ENCODE measurements at places on chromosomes 4 and X.

GRCh38 chr4:60034361-60034760, 1165.8 kb upstream of the ADGRL3 start:
- no peak for DNase-seq

GRCh38 chrX:109773374-109773773, 40.3 kb upstream of the ACSL4 start:
- DNase-seq: no peak

DNA sequence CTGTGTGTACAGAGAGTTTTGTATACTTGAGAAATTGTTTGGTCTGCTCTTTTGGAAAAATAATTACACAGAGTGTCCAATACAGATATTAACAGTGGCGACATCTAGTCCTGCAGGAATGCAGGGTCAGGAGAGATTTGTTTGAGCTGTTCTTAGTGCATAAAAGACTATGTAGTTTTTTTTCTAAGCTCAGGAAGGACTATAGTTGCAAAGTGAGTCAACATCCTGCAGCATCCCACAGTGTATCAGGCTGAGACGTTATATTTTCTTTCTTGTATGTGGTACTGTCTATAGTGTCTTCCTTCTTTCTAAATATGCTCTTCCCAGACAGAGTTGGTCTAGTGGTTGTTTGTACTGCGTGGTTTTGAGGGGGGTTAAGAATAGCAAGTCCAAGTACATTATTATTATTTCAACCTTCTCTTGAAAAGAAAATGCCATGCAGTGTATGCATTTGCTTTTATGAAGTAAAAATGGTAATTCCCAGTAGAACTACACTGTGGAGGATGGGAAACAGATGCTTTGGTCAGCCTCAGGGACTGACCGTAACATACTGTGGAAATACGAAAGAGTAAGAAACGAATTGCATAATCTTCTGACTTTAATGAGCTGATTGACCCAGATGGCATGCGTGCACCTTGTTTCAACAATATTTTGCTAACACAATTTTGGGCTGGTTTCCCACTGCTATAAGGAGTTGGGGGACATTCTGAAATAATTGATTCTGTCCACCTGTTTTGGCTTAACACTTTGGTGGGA, 67.4 kb downstream of the DMP1 start:
- no peak for DNase-seq

- no peak for DNase-seq
Measured at GRCh38 chr4:158190718-158191117, 17.9 kb upstream of the GASK1B start.

DNA sequence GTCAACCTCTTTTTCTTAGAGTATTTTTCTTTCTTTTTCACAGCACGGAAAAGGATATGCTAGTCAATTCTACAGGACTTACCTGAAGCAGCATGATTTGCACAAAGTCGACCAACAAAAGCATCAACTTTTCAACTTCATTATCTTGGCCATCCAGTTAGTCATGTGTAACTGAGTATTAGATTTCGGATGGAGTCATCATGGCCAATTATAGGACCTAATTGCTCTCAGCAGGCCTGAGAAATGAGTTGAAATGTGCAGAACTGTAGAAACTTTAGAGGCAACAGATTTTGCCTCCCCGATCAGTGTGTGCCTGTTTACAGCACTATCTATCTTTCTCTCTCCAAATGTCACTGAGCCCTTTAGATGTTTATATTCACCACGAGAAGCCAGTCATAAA, 41.0 kb downstream of the PCDH10 start:
- DNase-seq: no peak

GRCh38 chrX:73812256-73812655, 249.3 kb downstream of the CHIC1 start:
- no peak for DNase-seq

DNA sequence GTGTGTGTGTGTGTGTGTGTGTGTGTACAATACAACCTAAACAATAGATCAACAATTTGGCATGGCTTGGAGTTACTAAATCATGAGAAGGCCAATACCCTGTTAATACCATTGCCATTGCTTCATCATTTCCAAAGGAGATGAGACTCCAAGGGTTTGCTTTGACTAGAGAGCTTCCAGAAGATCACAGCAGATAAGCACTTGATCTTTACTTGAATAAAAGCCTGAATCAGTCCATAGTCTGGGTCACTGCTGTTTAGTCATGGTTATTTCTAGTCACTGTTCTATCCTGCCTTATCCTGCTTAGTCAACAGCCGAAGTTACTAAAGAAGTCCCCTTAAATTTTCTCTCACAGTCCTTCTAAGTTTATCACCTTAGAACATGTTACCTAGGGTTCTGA, 58.2 kb downstream of the RAB40AL start:
- DNase-seq: no peak

DNA sequence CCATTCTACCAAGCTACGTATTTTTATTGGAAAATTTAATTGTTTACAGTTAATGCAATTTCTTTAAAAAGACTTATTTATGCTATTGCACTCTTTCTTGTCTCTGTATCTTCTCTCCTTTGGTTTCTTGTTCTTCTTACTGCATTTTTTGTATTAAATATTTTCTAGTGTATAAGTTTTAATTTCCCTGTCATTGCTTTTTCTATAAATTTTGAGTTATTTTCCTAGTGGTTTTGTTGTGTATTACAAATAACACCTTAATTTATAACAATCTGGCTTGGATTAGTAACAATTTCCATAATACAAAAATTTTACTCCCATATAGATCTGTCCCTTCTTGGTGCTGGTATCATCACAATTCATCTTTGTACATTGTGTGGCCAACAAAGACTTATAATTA, 303.5 kb upstream of the SPOCK3 start:
- no peak for DNase-seq

GRCh38 chrX:47456080-47456479, 26.9 kb downstream of the ZNF41 start:
- DNase-seq: no peak

- DNase-seq: no peak
Measured at GRCh38 chr4:184977747-184978146, 40.5 kb upstream of the HELT start.

GRCh38 chr4:146342600-146343192, 128.4 kb downstream of the REELD1 start:
- DNase-seq: no peak

DNA sequence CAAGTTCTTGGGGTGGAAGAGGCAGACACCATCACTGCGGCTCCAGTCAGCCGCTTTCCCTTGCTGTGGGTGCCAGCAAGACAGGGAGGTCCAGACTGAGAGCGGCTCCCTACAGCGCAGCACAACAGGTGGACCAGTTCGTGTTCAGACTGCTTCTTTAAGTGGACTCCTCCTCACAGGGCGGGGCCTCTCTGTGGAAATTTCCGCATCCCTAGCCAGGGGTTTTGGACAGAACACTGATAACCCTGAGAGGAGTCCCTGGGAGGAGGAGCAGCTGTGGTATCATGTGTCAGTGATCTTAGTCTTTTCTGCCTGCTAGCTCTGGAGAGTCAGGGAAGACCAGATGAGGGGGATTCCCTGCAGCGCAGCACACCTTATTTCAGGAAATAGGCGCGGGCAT, 48.5 kb downstream of the MAGEC2 start:
- DNase-seq: no peak

GRCh38 chr4:27215220-27215826, 354.7 kb downstream of the STIM2 start:
- no peak for DNase-seq

DNA sequence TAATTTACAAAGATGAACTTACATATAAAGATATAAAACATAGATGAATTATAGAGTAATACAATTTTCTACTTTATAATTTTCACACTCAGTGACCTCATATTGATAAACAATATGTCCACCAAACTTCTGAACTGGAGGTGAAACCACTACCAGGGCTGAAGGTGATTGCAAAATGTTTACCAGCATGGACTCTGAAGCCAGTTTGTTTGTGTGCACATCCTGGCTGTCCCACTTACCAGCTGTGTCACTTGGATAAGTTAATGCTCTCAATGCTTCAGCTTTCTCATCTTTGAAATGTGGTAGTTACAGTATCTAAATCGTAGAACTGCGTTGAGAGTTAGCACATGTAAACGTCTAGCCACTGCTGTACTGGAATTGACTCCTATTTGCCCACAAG, 392.6 kb downstream of the HNRNPD start:
- no peak for DNase-seq

DNA sequence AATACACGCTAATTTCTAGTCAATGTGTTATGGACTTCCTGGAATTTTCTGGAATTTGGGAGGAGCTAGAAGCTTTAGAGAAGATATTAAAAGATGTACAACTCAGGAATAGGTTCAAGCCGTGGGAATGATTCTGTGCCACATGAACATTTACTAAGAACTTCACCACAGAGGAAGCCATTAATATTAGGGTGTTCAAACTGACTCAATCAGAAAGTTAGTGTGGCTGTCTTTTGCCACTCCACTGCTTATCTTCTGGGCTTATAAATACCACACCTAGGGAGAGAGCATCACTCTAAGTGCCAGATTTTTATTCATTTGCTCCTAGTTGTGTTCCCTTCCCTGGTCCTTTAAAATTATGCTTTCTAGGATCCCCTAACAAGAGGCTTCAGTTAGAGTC, 409.8 kb downstream of the KCTD8 start:
- DNase-seq: no peak

GRCh38 chr4:19492606-19493005, 759.1 kb upstream of the SLIT2 start:
- no peak for DNase-seq

DNA sequence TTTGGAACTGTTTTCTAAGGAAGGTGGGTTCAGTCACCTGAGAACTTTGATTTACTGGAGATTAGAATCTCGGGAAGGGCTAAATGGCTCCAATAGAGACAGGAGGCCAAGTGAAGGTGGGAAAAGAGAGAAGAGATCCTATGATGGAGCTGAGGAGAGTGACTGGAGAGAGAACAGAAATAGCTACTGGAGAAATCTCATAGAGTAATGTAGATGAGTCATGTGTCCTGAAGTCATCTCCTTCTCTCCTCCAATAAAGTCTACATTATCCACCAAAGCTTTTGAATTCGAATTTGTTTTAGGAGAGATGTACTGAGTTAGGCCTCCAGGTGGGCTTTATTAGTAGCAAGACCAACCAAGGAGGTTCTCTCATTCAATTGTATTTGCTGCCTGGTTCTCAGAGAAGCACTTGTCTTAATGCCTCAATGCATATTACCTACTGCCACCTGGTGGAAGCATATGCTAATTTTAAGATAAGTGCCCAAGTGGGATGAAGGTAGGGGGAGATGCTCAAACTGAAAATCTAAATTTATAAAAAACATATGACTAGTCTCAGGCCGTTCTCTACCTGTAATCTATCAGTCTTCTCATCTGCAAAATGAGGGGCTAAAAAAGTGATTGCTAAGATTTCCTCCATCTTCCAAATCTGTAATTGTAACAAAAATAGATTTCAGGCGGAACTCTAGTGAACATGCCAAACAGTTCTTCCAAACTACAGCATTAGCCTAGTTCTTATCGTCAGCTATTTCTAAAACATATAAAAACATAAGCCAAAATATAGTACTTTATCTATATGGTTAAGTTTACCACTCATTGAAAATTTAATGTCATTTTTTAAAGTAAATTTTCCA, 24.4 kb downstream of the TXK start:
- no peak for DNase-seq

DNA sequence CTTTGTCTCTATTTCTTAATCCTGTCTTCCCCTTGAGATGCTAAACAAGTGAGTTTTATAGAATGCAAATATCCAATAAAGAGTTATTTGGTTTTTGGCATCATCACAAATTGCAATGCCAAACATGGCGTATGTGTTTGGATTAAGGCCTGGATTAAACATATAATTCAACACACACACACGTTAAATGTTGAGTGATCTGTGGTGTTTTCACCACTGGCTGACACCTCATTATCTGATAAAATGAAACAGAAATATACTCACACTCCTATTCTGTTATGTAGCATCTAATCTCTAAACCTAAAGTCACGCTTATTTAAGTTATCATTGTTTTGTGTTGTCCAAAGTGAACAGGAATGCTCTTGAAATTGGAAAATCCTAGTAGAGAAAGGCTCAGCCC, 506.2 kb downstream of the FSTL5 start:
- no peak for DNase-seq

DNA sequence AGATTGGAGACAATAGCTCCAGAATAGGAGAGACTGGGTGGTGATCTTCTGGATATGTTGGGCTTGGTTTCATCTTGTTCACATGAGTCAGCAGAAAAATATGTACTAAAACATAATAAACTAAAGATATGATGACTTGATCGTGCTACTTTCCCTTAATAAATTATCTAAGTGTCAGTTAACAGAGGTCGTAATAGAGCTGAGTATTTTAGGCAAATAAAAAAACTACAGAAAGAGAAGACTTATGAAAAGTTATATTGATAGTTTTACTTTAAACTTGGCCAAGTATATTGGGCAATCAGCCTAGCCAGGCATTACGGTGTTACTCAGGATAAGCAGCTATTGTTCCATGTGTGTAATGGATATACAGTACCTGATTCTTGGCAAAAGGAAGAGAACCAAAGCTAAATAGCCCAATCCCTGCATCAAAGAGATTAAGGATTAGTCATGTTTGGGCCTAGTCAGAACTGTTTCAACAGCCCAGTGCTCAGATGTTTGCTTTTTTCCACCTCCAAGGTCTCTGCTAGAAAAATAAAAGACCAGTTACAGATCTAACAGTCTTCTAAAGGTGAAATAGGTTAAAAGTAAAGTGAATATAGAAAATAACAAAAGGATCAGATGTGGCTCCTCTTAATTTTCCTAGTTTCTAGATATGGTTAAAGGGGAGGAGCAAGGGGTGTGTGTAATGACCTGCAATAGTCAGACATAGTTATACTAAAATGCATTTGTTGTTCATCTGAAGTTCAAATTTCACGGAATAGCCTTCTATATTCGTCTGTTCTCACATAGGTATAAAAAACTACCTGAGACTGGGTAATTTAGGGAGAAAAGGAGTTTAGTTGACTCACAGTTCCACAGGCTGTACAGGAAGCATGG, 262.6 kb downstream of the ADGRL3 start:
- no peak for DNase-seq

DNA sequence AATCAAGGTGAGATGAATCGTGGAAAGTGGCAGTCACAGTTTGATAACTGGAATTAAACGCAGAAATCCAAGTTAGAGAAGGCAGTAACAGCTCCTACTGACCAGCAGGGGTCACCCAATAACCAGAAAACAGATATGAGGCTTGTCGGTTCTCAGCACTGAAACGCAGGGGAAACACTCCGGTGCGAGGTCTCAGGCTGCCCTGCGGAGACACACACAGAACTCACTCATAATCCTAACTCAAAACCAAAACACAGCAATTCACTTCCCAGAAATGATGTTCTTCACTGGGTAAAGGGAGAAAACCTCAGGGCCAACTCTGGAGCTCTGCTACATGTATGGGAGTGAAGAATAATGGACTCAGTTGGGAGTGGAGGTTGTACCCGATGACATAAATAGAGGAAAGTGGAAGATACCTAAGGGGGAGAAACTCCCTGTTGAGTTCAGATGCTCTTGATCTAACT, 384.4 kb downstream of the RAPGEF2 start:
- no peak for DNase-seq

- DNase-seq: no peak
Measured at GRCh38 chr4:150371869-150372268, 210.1 kb upstream of the MAB21L2 start.
